ENCODE measurements at places on chromosomes 12 and 14.

- no peak for DNase-seq
Observed at GRCh38 chr12:22526836-22527235, 17.5 kb downstream of the C2CD5 start.

GRCh38 chr14:101017209-101017608 is 113.7 kb upstream of the RTL1 start:
- no peak for DNase-seq

DNA sequence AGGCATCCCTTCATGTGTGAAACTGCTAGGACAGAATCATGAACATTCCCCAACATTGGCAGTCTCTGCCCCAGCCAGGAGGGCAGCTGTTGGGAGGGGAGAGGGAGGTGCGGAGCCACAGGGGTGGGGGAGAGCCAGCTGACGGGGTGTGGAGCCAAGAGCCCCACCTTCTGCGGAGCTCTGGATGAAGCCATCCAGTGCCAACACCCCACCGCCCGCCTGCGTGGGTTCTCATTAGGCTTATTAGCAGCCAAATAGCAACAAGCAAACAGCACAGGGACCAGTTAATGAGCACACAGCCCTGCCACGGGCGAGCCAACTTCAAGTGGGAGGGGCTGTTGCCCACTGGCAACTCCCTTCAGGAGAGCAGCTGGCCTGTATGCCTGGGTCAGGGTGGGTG is 12.1 kb downstream of the LTBP2 start:
- no peak for DNase-seq

DNA sequence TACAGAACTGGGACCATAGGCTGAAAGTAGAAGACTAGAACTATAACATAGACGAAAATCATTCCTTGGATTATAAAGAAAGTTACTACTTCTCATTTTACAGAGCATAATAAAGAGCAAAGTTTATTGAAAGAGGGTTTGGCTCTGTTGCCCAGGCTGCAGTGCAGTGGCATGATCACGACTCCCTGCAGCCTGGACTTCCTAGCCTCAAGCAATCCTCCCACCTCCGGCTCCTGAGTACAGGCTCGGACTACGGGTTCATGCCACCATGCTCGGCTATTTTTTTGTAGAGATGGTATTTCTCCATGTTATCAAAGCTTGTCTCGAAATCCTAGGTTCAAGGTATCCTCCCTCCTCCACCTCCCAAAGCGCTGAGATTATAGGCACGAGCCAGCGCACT is 190.1 kb upstream of the FOXG1 start:
- DNase-seq: no peak

- no peak for DNase-seq
Observed at GRCh38 chr12:116990971-116991966, 80.5 kb downstream of the FBXW8 start.

- DNase-seq: no peak
Observed at GRCh38 chr14:92026548-92027190, 13.2 kb downstream of the TRIP11 start.

- DNase-seq: no peak
Observed at GRCh38 chr12:124618291-124618902, 51.0 kb upstream of the NCOR2 start.

DNA sequence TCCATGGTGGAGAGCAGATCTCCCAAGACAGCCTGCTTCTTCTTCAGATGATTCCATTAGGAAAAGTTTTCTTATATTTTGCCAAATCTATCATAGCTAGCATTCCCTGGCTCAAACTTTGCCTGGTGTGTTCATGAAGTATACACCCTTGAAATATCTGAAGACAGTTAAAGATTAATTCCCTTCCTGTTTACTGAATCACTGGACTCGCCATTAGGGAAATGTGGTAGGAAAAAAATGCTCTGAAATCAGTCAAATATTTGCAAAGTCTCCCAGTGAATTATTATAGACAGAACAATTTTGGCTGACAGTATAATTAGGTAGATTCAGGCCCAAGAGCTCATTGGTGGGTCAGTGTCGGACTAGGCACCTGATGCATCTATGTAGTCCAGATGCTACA is 86.5 kb downstream of the PDZRN4 start:
- no peak for DNase-seq

DNA sequence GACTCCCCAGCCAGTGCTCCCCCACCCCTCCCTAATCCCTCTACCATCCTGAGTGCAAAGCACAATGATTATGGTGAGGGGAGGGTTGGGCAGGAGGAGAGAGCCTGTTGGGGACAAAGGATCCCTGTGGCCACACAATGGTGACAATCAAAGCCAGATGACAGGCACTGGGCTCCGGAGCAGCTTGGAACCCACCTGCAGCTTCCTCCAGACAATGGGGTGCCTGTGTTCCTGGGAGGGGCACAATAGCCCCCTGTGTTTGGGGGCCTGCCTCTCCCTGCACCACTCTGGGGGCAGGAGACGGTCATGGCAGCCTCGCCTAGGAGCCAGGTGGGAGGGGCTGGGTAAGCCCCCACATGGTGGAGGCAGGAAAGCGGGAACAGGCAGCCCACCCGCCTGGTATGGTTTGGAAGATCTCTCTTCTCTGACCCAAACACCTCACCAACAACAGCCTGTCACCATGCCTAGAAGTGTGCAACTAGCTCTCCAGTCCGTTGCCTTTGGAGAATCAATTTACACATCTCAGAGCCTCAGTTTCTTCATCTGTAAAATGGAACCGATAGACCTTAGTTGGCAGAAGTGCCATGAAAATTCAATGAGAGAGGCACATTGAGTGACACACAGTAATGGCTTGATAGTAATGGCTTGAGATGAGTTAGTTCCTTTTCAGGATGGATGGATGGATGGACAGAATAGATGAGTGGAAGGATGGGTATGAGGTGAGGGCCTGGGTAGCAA is 53.0 kb downstream of the MVK start:
- DNase-seq: no peak

DNA sequence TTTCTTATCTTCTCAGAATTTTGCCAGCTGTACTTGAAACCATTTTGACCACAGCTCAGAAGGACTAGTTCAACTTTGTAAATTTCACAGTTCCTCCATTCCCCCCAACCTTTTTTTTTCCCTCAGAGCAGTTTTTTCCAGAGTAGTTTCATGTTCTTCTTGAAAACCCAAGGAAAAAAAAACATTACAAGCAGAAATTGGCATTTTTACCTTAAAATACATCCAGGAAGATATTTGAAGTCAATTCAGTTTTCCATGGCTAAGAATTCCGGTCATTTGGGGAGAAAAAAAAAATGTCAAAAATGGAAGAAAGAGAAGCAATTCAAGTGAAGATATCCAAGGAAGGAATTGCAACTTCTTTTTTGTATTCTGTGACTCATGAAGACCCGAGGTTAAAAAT is 39.5 kb downstream of the SYNE2 start:
- no peak for DNase-seq

- DNase-seq: no peak
Observed at GRCh38 chr12:122381021-122381420, 41.4 kb downstream of the CLIP1 start.

DNA sequence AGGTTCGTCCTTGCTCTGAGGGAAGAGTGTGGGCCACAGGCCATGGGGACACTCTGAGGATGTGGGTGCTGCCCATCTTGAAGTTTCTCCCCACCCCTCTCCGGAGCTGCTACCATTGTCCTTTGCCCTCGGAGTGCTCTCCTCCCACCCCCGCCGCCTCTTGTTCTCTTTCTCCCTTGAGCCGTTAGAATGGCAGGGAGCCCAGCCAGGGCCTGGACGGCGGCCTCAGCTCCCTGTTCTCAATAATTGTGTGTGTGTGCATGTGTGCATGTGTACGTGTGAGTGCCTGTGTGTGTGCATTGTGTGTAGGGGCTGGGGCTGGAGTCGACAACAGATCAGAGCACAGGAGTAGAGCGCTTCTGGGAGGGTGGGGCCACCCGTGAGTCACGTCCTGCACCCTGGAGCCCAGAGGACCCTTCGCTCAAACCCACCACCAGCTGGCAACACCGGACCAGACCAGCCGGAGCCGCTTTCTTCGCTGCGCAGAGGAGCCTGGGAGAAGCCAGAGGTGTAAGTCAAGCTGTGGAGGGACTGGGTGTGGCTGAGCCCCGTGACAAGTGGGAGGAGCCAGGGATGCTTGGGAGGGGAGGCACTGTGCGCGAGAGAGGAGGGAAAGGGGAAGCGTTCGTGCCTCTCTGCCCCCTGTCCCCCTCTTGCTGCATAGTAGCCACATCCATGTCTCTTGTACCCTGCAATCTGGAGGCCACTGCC is 25.9 kb upstream of the KCNA5 start:
- no peak for DNase-seq

- DNase-seq: no peak
Observed at GRCh38 chr14:65471038-65471878, 58.7 kb downstream of the FUT8 start.

GRCh38 chr12:123131879-123132402 is 18.9 kb downstream of the PITPNM2 start:
- DNase-seq: peak; percentile 47

DNA sequence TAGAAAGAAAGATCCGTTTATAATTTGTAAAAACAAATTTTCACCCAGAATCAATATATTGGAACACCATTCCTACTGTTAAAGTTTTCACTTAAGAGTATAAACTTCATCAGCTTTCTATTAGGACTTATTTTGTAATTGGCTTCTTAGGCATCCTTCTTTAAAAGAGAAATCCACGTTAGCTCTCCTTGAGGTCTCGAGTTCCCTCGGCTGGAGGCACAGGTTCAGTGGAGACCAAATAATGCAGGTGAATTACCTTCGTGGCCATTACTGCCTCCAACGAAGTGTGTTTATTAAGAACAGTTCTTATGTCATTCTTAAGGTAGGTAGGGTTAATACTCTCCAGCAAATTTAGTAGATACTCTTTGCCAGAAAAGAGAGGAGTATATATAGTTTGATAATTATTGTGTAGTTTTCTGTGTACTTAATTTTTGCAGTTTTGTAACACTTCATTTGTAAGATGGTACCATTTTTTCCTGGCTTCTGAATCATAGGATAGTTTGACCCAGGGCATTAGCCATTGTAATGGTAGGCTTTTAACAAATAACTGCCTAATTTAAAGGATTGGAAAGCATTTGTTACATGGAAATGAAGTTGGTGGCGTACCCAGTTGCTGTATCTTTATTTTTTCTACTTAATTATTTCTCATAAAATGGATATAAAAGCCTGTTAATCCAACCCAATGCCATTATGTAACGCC is 2.2 kb downstream of the CALM1 start:
- no peak for DNase-seq

DNA sequence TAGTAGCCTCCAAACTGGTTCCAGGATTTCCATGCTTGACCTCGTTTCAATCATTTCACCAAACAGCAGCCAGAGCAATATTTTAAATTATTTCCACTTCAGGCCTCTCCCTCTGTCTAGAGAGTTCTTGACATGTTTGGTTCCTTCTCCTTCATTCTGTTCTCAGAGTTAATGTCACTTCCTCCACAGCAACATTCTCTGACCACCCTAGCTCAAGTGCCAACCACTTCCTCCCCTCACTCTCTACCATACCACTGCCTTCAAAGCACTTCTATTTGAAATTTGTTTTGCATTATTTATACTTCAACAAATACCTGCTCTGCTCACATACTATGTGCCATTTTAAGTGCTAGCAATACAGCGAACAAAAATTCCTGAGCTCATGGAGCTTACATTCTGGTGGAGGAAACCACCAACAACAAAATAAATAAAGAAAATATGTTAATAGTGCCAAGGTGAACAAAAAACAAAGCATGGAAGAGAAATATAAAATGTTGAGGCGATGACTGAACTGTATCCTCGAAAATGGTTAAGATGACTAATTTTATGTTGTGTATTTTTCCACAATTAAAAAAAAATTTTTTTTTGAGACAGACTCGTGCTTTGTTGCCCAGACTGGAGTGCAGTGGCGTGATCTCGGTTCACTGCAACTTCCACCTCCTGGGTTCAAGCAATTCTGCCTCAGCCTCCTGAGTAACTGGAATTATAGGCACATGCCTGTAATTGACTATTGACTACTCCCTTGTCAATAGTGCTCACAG is 17.3 kb downstream of the BAZ1A start:
- peak; percentile 26 for DNase-seq

DNA sequence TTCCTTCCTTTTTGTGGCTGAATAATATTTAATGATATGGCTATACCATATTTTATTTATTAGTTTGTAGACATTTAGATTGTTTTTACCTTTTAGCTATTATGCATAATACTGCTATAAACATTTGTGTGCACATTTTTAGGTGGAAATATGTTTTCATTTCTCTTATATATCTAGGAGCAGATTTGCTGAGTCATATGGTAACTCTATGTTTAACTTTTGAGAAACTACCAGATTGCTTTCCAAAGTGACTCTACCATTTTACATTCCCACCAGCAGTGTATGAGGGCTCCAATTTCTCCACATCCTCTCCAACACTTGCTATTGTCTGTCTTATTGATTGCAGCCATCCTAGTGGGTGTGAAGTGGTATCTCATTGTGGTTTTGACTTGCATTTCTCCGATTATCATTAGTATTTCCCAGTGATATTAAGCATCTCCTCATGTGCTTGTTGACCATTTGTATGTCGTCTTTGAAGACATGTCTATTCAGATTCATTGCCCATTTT is 160.2 kb downstream of the KICS2 start:
- no peak for DNase-seq

DNA sequence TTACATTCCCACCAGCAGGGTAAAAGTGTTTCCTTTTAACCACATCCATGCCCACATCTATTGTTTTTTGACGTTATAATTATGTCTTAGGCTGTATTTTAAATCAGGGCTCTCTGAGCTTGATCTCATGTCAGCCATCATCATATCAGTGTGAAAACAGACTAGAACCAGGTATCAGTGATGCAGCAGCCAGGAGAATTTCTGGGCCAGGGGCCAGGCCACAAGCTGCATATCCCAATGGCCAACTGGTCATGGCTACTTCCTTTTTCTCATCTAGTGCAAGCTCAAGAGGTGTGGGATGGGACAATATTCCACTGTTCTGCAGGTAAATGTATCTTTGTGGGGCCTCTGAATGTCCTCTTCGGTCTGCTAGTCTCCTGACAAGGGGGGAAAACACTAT is 125.1 kb downstream of the CRADD start:
- DNase-seq: no peak

- no peak for DNase-seq
Observed at GRCh38 chr12:94372461-94372860, 87.2 kb downstream of the CEP83 start.

DNA sequence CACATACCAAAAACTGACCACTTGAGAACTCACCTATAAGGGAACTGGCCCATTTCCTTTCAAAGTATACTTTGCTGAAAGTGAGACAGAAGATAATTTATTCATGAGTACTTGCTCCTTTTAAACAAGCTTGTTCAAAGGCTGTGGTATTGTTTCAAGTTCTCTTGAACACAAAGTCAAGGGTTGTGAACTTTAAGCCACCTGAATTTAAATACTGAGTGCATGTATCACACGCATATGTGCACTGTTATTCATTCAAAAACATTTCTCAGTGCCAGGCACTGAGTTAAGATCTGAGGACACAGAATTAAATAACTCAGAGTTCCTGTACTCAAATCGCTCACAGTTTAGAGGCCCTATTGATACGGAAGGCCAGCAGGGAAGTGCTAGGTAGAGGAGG is 19.1 kb upstream of the LDHB start:
- DNase-seq: no peak

DNA sequence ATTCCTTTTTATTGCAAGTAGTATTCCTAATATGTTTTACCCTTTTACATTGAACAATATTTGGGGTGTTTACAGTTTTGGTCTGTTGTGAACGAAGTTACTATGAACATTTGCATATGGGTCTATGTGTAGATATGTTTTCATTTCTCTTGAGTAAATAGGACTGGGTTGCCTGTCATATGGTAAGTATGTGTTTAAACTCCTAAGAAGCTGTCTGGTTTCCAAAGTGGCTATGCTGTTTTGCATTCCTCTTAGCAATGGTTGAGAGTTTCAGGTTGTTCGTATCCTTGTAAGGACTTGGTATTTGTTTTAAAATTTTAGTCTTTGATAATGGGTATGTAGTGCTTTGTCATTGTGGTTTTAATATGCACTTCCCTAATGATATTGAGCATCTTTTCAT is 6.3 kb downstream of the METAP2 start:
- no peak for DNase-seq
